ENCODE measurements at places on chromosomes 7 and 10.

GRCh38 chr7:123305840-123306375 lies 106.1 kb upstream of the SLC13A1 start:
- DNase-seq, result no peak

DNA sequence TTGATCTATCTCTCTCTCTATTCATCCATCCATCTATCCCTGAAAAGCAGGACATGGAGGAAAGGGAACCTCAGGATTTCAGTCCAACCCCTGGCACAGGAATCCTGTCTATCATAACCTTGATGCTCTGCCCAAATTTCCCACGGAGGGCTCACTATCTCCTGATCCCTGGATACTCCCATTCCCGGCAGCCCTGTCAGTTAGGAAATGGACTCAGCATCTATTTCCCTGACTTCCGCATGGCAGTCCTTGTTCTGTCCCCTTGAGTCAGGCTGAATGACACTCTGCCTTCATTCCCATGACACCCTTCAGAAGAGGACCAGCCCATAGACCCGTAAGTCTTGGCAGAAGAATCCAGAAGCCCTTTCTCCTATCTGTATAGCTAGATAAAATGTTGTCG lies 77.7 kb downstream of the VWA2 start:
- no peak for DNase-seq

GRCh38 chr10:56255298-56255697 lies 105.8 kb downstream of the ZWINT start:
- no peak for DNase-seq

GRCh38 chr7:68505721-68506120 lies 1092.6 kb upstream of the AUTS2 start:
- no peak for DNase-seq

DNA sequence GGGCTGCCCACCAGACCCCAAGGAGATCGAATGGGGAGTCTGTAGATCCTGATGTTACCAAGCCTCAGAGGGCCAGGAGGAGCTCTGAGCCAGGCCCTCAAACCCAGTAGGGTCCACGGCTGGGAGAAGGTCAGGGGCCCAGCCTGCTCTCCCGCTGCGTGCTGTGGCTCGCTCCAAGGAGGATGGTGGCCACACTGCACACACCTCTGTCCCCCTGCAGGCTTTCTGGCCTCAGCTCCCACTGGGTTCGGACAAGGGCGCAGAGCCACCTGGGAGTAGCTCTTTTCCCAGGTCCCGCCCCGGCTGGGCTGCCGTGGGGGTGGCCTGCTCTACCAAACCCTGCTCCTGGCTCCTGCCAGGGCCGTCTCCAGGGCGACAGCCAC lies 175.8 kb downstream of the ZNF248 start:
- no peak for DNase-seq
